Right renal pelvis (tissue), 4 donors: ENCODE measurements at places on chromosomes 6 and 20. TPM values are rescaled to one million over a fixed set of nuclear protein-coding genes. Genes with fewer than 3 reads are reported as not detected.

DNA sequence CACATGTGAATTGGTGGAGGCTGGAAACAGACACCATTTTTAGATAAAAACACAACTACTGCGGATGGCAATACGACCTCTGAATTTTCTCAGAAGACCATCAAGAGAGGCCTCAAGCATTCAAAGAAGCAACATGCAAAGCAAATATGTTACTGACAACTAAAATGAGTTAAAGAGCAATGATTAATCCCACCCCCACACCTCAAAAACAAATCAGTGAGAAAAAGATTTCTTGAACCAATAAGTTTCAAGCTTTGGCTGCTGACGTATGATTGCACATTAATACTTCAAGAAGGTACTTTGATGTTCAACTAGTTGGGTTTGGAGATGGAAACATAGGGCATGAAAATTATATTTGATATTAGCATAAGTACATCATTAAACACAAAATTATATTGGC is 982 bp downstream of the MMUT start:
- no peak for DNase-seq

GRCh38 chr6:10520468-10520867 is 683 bp upstream of the GCNT2 start:
- no peak for DNase-seq

GRCh38 chr6:139204978-139205377 is 70.1 kb downstream of the HECA start:
- DNase-seq, result no peak

The BPIFB4 gene
- not detected for polyA plus RNA-seq

- no peak for DNase-seq
These were observed 12.9 kb downstream of the MAPRE1 start for GRCh38 chr20:32832664-32833063.

DNA sequence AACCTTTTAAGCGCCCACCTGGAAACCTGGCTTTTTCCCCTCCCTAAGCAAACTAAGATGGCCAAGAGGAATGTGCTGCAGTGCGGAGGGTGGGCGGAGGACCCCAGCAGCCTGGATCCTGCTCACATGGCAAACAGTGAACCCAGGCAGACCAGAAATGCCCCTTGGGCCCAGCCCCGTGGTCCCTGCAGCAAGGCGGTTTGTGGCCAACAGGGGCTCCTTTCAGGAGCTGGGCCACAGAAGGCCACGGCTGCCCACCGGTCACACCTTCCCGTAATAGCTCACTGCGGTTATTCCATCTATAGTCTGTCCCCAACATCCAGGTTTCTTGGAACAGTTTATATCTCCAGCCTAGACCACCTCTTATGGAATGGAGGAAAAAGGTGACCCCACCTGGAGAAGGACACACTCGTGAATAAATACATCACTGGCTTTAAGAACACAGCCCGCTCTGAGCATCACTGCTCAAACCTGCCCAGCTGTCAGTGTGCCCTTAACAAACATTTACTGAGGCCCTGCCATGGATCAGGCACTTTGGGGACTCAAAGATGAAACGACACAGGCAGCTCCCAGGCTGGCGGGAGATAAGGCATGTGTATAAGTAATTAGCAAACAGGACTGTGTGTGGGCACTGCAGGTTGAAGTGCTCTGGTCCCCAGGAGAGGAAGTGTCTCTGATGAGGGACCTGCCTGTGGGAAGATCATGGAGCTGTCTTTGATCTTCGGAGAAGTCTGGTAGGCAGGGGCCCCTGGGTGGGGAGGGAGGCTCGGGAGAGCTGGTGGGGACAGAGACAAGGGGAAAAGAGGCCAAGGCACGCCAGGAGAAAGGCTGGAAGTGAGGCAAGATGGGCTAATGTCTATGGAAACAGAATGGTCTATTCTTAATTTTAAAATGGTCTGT is 3.2 kb upstream of the TUBB1 start:
- no peak for DNase-seq

- no peak for DNase-seq
These were observed 145.8 kb upstream of the AKIRIN2 start for GRCh38 chr6:87847830-87848210.

The MMP24 gene
- 2.1 TPM for polyA plus RNA-seq

- DNase-seq, result no peak
These were observed 5.8 kb upstream of the TBXT start for GRCh38 chr6:166173281-166173951.

The SLC17A2 gene
- 0.64 TPM for polyA plus RNA-seq

GRCh38 chr20:36936341-36936740 is 15.2 kb downstream of the SAMHD1 start:
- DNase-seq, result no peak

- no peak for DNase-seq
These were observed 25.2 kb downstream of the RFPL4B start for GRCh38 chr6:112372226-112372806.

The DST gene
- polyA plus RNA-seq, result 210 TPM

The C6orf52 gene
- polyA plus RNA-seq, result 5.9 TPM

- no peak for DNase-seq
These were observed 1.3 kb upstream of the DOK5 start for GRCh38 chr20:54474046-54474445.

GRCh38 chr6:129608886-129609537 is 101.0 kb downstream of the ARHGAP18 start:
- no peak for DNase-seq

DNA sequence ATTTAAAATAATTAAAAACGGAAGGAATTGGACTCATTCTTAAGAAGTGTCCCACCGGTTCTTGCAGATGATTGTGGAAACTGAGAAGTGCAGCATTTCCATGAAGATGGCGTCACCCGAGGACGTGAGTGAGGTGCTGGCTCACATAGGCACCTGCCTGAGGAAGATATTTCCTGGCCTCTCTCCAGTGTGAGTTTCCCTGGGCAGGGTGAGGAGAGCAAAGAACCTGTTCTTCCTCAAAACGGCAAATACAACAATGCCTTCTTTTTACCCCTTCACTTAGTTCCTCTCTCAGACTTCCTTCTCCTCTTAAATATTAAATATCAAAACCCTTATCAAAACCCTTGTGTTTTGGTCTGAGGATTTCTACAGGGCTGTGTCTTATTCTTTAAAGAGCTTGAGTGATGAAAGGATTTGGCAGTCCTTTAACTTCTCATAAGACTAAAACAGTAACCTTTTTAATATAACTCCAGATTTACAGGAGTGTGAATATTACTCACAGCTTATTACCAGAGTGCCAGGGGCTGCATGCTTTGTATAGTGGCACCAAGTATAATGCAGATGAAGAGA is 156.3 kb downstream of the CARMIL1 start:
- DNase-seq, result no peak

GRCh38 chr6:75224303-75224926 is 18.6 kb upstream of the COL12A1 start:
- DNase-seq, result no peak

The LCA5 gene
- 13.5 TPM for polyA plus RNA-seq

The MRS2 gene
- 47.7 TPM for polyA plus RNA-seq

GRCh38 chr6:37052027-37052628 is 46.7 kb downstream of the FGD2 start:
- no peak for DNase-seq

The SDCBP2 gene
- polyA plus RNA-seq, result 2.6 TPM

- no peak for DNase-seq
These were observed 508.0 kb upstream of the ADGRB3 start for GRCh38 chr6:68127074-68127473.

DNA sequence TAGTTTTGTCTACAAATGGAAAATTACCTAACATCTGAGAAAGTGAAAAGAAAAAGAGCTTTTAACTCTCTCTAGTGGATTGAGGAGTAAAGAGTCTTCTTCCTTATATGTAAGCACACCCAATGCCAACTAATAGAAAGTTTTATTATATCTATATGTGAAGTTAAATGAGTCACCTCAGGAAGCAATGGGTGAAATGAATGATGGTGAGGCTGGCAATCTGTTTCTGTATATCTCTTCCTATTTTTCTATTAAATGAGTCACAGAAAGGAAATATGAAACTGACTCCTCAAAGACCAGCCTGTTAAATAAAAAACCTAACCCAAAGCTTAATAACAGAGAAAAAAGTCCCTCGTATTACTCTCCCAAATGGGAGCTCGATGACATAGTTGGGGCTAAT is 71.3 kb downstream of the OTOR start:
- no peak for DNase-seq

The ALDH8A1 gene
- 28.6 TPM for polyA plus RNA-seq

DNA sequence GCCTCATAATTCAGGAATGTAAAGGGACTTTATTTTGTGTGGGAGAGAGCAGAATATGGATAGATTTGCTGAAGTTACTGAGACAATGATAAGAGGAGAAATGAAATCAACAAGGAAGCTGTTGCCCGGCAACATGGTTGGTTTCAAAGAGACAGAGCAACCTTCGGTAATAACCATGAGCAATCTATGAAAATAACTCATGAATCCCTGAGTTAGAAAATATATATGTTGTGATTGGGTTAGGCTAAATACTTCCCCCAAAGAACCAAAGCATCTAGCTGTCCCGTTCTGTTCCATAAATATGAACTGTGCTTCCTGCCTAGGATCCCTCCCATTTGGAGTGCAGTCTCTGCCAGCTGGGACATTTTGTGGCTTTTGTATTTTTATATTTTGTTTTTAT is 23.1 kb downstream of the SERPINB1 start:
- DNase-seq, result no peak

DNA sequence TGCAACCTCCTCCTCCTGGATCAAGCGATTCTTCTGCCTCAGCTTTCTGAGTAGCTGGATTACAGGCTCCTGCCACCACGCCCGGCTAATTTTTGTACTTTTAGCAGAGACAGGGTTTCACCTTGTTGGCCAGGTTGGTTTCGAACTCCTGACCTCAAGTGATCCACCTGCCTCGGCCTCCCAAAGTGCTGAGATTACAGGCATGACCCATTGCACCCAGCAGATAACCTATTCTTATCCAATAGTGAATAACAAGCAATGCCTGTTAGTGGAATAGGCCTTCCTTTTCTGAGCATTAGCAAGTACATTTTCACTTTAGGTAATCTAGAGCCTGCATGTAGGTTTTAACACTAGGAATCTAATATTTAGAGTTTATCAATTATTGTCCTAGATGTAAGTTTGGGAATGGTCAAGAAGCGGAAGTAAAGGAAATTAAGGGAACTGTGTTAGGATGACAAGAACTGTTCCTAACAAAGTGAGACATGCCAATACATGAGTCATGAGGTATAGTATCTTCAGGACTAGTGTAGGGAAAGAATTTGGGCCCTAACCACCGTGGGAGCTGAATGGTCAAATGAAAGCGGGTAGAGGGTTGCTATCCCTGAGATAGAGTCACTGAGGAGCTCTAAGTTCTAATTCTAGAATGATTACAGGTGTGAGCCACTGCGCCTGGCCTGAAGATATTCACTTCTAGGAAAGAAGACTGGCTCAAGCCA is 15.0 kb downstream of the BLTP3A start:
- no peak for DNase-seq

DNA sequence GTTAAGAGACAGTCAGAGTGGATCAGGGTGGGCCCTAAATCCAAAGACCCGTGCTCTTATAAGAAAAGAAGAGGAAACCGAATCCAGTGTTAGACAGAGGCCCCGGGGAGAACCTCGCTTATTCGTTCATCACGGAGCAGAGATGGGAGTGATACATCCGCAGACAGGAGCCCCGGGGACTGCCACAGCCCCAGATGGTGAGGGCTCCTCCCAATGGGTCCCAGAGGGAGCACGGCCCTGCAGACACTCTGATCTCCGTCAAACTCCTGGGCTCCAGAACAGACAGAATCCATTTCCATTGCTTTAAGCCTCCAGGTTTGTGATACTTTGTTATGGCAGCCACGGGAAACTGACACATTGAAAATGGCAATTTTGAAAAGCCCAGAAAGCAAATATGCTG is 47.0 kb downstream of the CDH4 start:
- no peak for DNase-seq

DNA sequence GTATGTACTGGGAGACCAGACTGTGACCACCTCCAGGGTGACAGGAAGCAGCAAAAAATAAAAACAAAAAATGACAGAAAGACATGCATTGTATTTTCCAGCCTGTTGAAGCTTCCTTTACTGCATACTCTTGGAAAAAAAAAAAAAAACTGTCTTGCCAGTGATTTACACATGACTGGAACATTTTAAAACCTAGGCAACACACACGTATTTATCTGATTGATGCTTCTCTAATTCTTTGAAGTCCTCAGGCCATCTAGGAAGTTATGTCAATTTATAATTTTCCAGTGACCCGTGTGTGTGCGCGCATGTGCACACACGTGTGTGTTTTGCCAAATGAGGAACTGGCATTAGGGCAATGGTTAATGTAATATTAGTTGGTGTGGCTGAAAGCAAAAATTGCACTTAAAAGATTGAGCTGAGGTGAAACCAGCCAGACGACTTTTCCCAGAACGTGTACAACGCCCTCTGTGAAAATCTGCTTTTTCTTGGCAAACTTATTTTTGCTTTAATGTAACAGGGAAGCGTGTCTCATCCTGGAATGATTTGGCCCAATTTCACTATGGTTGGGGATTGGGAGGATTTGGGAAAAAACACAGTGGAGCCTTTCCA is 315.2 kb downstream of the TFAP2A start:
- no peak for DNase-seq

The SYCP2L gene
- polyA plus RNA-seq, result 3.2 TPM

- no peak for DNase-seq
These were observed 2.5 kb downstream of the RBM39 start for GRCh38 chr20:35739294-35740163.

The PPP1R3G gene
- polyA plus RNA-seq, result 1.4 TPM

DNA sequence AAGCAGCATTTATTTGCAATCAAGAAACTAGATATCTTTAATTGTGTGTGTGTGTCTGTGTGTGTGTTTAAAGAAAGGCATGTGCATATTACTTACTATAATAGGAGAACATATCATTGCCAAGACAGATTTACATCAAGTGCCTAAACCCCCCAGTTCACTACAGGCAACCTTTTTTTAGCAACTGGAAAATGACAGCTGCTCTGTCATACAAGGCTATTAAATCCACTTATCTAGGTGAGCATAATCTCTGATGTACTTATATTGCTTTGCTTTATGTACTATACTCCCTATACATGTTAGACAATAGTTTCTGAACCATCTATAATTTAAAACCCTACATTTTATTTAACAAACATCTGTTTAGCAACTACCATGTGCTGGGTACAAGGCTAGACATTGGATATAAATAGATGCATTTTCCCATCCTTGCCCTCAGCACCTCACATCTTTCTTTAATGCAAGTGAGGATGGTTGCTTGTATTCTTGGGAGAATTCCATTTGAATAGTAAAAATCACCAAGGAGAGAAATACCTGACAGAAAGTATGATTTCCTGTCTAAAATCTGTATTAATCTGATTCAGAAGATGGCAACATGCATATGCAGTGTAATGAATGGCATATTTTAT is 398.3 kb downstream of the LAMA2 start:
- no peak for DNase-seq

The RAB44 gene
- polyA plus RNA-seq, result 0.08 TPM

GRCh38 chr6:129440691-129441090 is 269.3 kb downstream of the ARHGAP18 start:
- no peak for DNase-seq
